ENCODE measurements at places on chromosomes 2 and 18. TPM values are rescaled to one million over a fixed set of nuclear protein-coding genes. Genes with fewer than 3 reads are reported as not detected.

- DNase-seq = no peak
Observed at GRCh38 chr2:118457951-118458350, 369.7 kb downstream of the INSIG2 start.

DNA sequence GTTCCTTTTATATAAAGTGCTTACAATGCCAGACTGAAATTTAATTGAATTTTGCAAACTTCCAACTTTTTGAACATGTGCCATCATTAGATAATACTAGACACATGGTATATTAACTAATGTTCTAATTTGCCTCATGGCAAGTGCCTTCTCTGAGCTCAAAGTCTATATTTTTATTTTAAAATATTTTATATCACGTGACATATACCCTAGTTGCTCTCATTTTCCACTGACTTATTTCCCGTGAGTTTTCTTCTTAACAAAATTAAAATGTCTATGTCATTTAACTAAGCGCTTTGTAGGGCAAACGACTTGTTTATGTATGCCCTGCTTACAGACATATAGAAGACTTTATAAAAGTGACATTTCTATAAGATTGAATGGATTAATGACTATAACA, 509.6 kb upstream of the SYT4 start:
- no peak for DNase-seq

DNA sequence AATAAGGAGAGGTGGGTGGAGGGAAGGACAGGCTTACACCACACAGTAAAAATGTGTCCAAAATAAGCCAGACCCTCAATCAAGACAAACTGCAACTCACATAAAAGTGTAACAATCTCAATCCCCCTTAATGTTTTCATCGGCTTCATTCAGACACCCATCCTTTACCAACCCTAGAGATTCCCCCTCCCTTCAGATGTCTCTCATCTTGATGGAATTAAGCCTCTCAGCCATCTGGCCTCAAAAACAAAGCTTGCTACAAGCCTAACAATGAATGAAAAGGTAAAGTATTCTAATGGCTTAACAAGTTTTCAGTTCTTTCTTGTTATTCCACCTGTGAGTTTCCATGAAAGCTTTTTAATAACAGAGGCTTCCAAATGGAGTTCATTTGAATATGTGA, 5.2 kb downstream of the RTTN start:
- DNase-seq = no peak

DNA sequence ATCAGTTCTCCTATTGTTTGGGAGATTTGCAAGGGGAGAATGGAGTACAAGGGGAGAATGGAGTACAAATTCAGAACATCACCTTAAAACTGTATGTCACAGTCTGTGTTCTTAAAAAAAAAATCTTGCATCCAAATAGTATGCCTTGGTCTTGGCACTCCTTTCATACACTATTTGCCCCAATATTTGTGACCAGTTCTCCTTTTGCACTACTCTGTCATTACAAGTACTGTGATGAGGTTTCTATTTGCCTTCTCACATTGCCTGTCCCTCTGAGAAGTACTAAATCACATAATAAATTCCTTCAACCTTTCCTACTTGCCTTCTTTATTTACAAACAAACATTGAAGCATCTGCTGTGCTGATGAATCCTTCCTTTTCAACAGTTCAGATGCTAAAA, 36.0 kb upstream of the NCK2 start:
- DNase-seq = no peak

GRCh38 chr2:39975476-39976020, 196.5 kb upstream of the THUMPD2 start:
- DNase-seq = no peak

- DNase-seq = no peak
Observed at GRCh38 chr18:76874642-76875389, 52.5 kb downstream of the ZNF236 start.

- DNase-seq = no peak
Observed at GRCh38 chr2:3692375-3692774, 11.0 kb upstream of the DCDC2C start.

DNA sequence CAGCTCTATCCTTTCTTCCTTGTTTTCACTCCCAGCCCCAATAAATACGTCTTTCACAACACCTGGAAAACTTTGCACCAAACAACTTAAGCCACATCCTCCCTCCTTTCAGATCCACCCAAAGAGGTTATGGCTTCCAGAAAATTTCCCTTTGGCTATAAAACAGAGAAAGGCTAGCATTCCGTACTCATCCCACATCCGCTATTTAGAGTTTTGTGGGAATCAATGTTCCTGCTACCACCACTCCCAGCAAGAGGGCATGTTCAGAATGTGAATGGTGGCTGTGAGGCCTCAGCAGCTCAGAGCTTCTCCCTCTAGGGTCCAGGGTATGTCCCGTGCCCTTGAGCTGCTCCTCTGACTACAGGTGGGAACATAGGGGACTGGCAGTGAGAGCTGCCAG, 214.6 kb downstream of the NCK2 start:
- DNase-seq = no peak

DNA sequence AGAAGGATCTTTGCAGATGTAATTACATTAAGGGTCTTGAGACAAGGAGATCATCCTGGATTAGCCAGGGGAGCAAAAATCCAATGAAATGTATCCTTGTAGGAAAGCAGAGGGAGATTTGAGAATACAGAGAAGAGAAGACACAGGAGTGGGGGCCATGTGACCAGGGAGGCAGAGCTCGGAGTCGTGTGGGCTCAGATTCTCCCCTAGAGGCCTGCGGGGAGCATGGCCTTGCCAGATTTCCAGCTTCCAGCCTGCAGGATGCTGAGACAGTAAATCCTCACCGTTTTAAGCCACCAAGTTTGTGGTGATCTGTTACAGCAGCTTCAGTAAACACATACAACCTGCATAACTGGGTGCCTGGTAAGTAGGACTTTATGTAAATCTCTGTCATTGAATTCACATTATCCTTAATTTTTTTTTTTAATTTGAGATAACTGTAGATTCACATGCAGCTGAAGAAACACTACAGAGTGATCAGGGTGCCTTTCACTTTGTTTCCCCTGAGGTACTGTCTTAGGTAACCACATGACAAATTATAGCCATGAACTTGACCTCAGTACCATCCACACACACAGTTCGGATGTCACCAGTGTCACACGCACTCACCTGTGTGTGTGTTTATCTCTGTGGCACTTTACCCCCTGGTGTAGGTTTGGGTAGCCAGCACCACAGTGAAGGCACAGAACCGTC, 138.4 kb upstream of the HDAC4 start:
- no peak for DNase-seq

GRCh38 chr2:132268977-132269523, 107.3 kb upstream of the ANKRD30BL start:
- no peak for DNase-seq

DNA sequence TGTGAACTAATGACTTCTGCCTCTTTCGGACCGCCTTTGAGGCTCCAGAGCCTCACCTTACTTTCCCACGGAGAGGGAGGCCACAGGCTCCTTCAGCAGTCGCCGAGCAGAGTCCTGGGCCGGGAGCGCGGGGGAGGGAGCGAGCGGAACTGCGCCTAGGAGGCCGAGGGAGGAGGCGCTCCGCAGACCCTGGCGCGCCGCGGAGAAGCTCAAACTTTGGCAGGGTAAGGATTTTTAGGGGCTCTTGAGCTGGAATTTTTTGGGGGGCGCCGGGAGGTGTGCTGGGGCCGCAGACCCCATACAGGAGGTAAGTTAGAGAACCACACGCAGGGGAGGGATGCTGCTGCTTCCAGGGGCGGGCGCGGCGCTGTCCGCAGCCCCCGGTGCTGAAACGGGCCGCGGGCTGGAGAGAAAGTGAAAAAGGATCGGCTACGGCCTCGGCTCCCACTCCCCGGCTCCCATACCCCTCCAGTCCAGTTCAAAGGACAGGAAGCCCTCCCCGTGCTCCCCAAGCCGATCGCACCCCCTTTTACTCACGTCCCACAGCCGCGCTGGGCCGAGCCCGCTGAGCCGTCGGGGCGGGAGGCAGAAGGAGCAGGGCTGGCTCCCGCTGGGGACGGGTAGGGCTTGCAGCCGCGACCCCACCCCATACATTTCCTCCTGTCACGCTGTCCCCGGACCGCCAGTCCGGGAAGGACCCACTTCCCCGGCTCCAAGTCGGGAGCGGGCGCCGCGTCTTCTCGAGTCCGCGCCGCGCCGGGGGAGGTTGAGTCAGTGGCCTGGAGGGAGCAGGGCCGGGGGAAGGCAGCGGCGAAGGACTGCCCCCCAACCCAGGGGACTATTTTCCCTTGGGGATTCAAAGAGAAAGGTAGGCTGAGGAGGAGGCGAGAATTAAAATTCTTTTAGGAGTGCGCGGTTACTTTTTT, at the start of gene CNGA3:
TSS of gene CNGA3 (plus strand) at position 146 of the 926 bp plus-strand sequence. CDS start 23,520 bp downstream, outside the sequence.
- peak; percentile 45 for DNase-seq

DNA sequence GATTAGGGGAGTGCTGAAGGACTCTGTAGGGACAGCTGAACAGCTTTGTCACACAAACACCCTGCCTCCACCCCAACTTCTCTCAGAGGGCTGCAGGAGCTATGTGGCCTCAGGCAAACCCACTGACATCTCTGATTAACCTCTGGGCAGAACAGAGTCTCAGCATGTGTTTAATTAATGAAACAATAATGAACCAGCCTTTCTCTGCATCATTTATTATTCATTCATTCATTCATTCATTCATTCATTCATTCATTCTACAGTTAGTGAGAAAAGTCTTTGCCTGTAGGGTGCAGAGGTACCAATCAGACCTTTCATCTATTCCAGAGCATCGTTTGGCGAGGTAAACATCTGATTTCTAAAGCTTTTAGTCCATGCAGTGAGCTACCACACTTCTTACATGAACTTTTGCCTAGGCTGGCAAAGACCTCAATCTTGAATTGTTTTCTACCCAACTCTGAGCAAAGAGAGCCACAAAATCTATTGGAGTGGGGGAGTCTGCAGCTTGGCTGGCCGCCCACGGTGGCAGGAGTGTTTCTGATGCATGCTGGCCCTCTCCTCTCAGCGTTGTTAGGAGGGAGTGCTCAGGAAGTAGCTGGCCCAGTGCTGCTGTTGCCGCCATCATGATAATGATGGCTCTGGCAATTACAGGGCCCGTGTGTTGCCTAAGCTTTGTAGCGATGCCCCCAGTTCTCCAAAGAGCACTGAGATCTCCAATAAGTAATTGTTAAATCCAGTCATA, 198.9 kb downstream of the SMAD7 start:
- peak; percentile 67 for DNase-seq

- no peak for DNase-seq
Observed at GRCh38 chr18:14925281-14925709, 177.3 kb downstream of the ANKRD30B start.

DNA sequence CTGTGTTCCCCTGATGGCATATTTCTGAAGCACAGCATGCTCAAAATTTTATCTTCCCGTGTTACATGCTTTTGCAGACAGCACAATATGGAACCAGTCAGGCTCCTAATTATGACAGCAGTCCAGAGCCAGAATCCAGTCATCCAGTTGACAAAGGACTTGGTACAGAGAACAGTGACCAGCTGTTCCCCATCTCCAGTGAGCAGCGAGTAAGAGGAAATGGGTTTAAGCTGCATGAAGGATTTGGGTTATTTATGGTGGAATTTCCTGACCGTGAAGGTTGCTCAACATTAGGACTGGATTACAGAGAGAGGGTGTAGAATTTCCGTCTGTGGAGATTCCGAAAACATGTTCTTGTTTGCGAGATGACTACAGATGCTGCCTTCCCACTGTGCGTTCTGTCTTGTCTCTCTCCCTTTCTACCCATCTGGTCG, 24.4 kb downstream of the SGPP2 start:
- DNase-seq = peak; percentile 51

- no peak for DNase-seq
Observed at GRCh38 chr2:99561804-99562203, 72.0 kb upstream of the REV1 start.

DNA sequence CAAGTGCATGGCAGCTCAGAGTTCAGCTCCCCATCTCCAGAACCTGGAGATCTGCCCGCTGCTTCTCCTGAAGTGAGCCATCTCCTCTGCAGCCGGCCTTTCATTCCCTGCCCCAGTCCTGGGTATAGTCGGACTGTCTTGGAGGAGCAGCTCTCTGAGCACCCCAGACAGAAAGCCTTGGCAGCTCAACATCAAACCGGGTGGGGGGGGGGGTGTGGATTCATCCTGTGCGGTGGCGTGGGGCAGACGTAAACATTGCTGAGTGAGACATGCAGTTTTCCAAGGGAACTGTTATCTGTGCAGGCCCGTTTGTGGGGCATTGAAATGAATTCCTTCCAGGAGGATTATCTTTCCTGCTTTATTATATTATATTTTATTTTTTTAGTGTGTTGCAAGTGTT, 125.9 kb upstream of the MYCN start:
- DNase-seq = no peak

DNA sequence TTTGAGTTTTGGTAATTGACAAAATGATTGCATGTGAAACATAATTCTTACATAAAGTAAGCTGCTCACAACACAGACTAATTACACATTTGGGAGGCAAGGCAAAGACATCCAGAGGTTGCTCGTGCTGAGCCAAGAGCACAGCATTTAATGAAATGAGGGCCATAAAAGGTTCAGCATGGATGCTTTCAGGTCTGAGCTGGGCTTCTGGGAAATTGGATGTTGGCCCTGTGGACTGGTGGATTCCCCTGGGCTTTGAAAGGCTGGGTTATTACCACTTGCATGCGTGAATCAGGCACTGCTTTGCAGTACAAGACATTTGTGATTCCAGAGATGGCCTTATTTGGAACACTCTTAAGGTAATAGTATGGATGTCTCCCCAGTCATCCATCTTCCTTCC, 533.5 kb upstream of the NRP2 start:
- DNase-seq = no peak

- DNase-seq = no peak
Observed at GRCh38 chr2:212683346-212684097, 144.9 kb upstream of the ERBB4 start.

DNA sequence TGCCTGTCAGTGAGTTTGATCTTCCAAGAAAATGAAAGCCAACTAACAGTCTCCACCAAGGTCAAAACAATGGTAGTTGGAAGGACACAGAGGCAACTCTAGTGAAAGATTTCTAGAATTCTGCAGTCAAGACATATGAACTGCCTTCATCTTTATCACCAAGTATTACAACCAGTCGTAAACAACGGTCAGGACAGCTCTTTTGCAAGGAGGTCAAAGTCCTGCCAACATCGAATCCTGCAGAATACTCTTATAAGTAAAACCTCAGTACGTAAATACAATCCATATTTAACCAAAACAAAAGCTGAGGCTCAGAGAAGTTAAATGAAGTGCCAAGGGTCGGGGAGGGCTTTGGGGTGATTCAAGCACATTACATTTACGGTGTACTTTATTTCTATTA, 3.1 kb downstream of the FEZ2 start:
- DNase-seq = no peak

GRCh38 chr2:96542357-96542977, 5.9 kb downstream of the ARID5A start:
- DNase-seq = no peak

DNA sequence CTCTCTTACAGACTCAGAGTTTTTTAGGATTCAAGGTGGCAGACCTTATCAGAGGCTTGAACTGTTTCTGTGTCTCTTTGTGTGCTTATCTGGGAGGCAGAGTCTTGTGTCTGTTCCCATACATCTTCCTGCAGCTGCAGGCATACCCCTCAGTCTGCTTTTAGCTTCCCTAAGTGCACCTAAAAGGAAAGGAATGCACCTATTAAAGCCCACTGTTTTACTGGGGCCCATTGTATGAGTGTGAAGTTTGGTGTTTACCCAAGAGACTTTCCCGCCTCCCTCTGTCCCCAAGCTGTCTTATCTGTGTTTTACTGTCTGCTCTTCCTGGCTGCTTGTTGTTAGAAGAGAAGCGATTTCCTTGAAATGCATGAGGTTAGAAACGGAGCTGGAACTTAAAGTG, 1757.3 kb upstream of the PIK3C3 start:
- no peak for DNase-seq

Gene PROC
- not detected for total RNA-seq

Gene RTTN
- total RNA-seq = 11.1 TPM

Gene STARD6
- not detected for total RNA-seq

Gene ARPC2
- total RNA-seq = 123 TPM

Gene CREG2
- total RNA-seq = not detected

Gene SLC5A7
- 0.19 TPM for total RNA-seq
